HCEC 1CT (cell line): ENCODE measurements at places on chromosomes 2 and 18.

DNA sequence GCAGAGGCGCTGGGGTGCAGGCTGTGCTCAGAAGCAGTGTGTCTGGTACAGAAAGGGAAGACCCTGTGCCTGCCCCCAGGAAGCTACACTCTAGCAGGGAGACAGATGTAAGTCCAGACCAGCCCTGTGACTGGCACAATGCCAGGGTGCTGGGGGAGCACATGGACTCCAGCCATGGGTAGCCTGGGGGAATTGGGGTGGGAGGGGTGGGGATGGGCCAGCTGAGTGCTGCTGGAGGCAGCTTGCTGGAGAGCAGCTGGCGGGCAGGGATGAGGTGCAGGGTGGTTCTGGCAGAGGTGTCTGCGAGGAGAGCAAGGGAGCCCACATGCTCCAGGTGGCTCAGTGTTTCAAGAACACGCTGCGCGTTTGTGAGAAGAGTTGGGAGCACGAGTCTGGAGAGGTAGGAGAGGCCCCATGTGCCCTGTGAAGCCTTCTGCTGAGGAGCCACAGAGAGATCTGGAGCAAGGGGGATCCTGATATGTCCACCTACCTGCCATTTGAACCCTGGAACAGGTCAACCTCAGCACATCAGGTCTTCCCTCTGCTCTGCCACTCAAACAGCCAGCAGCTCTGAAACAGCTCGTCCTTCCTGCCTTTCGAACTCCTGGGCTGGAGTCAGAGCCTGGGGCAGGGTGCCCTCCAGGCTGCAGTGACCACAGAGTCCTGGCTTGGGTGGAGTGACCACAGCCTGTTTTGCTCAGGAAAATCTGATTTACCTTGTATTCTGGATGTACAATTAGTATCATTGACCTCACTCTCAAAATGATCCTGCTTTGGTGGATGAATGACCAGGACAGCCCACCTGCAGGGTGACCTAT, 15.1 kb downstream of the ALLC start:
- no peak for DNase-seq

- DNase-seq: no peak
Observed at GRCh38 chr2:102037681-102038080, 45.9 kb downstream of the IL1R2 start.

DNA sequence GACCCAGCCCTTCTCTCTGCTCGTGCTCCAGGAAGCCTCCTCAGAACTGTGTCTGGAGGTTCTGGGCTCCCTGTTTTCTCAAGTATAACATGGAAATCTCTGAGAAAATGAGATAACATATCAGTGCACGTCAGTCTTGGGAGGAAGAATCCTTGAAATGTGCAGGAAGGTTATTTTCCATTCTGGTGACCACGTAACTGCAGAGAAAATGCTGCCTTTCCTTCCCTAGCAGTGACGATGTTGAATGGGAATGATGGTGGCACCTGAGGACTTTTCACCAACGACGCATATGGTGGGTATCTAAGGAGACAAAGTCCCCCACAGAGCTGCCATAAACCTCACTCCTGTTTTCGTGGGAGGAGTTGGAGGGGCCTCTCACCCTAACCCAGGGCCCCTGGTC, 272.1 kb upstream of the SIX2 start:
- DNase-seq: no peak

DNA sequence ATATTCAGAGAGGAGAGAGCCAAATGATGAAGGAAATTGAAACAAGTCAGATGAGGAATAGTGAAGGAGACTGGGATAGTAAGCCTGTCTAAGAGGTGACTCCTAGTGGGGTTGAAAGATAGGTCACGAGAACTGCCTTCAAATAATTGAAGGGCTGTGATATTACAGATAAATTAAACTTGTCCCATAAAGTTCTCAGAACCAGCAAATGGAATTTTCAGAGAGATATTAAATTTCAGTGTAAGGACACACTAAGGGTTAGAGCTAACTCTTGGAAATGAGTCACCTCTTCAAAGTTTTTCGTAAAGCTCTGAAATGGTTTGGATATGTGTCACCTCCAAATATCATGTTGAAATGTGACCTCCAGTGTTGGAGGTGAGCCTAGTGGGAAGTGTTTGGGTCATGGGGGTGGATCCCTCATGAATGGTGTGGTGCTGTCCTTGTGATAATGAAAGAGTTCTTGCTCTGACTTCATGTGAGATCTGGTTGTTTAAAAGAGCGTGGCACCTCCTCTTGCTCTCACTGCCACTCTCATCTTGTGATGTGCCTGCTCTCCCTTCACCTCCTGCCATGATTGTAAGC, 87.3 kb downstream of the BABAM2 start:
- DNase-seq: peak; percentile 96
